ENCODE measurements at places on chromosomes 3 and 15.

- no peak for DNase-seq
Measured at GRCh38 chr3:8503461-8503860, 1.8 kb downstream of the LMCD1 start.

GRCh38 chr15:88166082-88166993 is 90.2 kb downstream of the NTRK3 start:
- peak; percentile 6 for DNase-seq

GRCh38 chr3:17894434-17895060 is 152.1 kb upstream of the TBC1D5 start:
- no peak for DNase-seq

DNA sequence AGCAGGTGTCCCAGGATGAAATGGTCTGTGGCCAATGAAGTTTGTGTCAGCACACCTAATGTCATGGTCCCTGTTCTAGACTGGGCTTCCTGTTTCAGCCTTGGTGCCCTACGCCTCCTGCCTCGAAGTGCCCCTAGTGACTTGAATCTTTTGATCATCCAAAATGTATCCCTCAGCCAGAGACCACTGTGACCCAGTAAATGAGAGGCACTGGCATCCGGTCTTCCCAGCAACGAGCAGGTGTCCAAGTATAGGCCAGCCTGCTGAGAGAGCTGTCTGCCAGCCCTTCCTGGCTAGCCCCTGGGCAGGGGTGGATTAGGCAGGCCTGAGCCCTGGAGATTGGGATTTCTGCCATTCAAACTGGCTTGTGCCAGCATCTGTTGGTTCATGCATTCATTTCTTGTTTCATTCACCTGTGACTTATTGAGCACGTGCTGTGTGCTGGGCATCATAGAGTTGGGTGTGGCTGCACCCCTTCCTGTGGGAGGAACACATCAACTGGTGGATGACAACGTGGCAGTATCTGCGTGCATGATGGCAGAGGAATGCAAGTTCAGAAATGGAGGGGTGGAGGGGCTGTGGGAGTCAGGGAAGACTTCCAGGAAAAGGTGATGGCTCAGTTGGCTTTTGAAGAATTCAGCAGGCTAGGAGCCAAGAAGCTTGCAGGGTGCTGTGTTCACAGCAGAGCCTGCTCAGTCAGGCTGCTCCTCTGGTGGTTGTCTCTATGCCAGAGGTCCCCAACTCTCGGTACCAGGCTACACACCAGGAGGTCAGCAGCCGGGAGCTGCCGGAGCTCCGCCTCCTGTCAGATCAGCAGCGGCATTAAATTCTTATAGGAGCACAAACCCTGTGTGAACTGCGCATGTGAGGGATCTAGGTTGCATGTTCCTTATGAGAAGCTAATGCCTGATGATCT is 21.6 kb downstream of the ESYT3 start:
- DNase-seq: no peak

- DNase-seq: no peak
Measured at GRCh38 chr3:14204515-14205284, 26.1 kb downstream of the LSM3 start.
